ENCODE measurements at places on chromosomes 1 and 21.

DNA sequence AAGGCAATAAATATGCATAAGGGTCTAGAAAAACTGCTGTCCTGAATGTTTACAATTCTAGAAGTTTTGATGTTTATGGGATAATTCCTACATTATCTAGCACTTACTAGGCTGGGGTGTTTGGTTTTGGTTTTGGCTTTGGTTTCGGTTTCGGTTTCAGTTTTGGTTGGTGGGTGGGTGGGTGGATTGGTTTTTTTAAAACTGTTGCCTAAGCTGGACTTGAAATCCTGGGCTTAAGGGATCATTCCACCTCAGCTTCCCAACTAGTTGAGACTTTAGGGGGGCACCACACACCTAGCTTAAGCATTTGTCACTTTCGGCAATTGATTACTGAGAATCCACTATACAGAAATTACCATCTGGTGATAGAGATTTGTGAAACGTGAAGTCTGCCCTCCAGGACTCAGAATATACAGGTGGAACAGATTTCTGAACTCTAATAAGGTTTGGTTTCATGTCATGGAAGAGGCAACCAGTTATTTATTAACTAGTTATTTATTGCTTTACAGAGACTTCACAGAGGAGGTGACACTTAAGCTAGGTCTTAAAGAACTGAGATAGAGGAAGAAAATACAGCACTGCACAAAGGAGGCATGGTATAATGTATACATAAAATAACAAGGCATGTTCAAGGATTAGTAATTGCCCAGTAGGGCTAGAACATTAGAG, 69.6 kb downstream of the PIK3R3 start:
- DNase-seq, result no peak

DNA sequence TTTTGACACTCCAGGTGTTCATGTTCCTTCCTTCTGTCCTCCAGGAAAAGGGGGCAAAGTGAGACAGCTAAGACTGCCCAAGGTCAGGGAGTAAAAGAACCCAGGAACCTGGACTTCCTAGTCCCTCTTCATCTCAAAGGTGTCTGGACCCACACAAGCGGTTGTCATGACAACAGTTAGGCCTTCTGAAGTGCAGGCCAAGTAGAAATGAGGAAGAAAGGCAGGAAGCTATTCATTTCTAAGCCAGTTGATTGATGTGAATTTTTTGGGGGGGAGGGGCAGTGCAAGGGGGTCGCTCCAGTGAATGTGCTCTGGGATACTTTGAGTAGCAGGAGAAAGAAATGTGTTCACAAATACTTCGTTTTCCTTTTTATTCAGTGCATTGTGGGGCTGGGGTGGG, 114.3 kb downstream of the NAV1 start:
- no peak for DNase-seq

- DNase-seq, result peak; percentile 52
Measured at GRCh38 chr21:41616031-41616591, 108.2 kb upstream of the TMPRSS2 start.

GRCh38 chr21:37748351-37748750, 167.9 kb downstream of the KCNJ6 start:
- no peak for DNase-seq

GRCh38 chr1:29451368-29451892, 215.1 kb downstream of the PTPRU start:
- no peak for DNase-seq

GRCh38 chr1:18670121-18670867, 39.6 kb downstream of the PAX7 start:
- DNase-seq, result no peak

DNA sequence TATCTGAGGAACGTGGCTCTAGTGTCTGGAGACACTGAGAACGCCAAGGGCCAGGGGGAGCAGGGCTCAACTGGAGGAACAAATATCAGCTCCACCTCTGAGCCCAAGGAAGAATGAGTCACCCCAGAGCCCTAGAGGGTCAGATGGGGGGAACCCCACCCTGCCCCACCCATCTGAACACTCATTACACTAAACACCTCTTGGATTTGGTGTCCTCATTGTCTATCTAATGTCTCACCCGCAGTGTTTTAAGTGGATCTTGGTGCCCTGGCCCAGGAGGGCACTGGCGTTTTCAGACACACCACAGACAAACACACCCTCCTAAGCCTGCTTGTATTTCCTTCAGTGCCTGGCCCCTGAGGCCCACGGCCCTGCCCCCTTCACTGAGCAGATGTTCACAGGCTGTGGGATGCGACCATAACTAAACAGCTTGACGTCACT, 2.2 kb upstream of the FALEC start:
- DNase-seq, result peak; percentile 32

DNA sequence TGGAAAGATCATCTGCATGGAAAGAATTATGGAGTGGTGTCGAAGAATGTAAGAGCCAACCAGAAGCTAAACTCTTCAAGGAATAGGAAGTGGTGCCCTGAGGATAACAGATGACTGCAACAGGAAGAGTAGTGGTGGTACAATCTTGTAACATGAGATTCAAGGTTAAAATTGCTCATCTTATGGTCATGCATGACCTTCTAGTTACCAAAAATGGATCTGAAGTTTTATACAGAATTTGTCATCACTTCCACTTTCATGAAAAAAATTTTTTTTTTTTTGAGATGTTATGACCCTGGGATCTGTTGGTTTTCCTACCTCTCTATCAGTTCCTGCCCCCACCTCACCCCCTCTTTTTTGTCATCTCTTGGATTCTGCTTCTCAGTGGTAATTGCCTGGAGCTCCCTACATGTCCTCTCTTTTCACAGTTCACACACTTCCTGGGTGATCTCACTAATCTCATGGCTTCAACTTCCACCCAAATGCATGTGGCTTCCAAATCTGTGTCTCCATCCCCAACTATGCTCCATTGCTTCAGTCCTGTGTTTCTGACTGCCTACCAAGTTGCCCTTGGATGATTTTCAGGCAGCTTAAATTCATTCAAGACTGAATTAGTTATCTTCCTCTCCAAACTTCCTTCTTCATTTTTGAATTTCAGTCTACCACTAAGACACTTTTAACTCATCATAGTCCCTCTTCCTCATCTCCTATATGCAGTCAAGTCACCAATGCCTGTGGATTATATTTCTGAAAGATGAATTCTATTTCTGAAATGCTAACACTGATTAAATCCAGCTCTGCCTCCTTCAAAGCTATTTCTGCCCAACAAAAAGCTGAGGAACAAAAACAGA, 48.4 kb downstream of the SLAMF6 start:
- DNase-seq, result no peak
